ENCODE measurements at places on chromosomes 5 and 9.
A peak's percentile ranks its signal among the peaks of the same experiment; 100 is the strongest.

DNA sequence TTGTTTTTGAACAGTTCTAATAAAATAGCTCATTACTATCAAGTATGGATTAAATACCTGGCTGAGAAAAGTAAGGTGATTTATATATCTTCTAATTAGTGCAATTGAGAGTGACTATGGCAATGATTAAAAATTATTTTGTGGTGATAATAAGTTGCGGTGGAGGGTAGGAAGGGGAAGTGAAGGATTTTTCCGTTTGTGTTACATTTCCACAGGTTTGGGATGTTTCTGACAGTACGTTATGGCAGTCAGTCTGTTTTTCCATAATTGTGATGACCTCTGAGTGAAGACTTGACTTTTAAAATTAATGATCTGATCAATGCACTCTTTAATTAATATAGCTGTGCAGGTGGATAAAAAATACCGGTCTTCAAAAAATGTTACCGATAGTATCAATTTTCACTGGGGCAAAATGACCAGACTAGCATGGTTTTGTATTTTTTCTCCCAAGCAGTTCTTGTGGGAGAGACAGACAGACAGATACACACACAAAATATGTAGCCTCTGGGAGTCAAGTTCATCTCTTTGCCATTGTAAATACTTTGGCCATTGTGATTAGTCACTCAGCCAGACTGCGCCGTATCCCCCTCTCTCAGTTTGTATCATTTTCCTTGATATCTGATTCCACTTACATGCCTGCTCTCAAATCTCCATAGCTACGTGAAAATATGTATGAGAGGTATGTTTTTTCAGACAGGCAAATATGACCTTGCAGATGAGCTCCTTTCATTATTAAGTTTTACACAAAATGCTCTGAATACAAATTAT, 60.2 kb downstream of the ARHGAP26 start:
- DNase-seq: peak; percentile 88

DNA sequence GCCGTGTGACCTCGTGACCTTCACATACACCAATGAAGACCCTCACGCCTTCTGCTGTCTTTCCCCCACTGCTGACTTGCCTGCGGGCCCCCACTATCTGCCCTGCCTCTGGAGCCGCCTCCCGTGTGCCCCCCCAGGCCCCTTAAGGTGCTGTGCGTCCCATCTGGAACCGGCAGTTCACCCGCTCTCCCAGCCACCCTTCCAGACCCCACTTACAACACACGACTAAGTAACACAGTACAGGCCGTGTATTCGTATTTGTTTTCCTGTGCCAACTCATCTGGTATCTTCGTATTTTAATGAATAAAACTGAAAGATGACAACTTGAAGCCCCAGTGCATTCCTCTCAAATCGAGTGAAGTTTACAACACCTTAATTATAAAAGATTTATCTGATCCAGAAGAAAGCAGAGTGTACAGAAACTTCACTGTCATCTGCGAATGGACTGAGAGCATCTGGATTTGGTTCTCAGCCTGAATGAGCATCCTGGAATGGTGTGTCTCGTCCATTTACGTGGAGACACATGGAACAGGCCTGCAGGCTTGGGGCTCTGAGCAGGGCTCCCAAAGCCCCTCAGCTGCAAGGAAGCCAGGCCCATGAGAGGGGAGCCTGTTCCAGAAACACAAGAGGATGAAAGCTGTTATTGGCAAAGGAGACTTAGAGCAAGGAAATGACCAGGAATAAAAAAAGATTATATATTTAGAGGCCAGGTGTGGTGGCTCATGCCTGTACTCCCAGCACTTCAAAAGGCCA, 21.9 kb upstream of the TERT start:
- no peak for DNase-seq

- no peak for DNase-seq
These were observed 396.4 kb downstream of the CDK5RAP2 start for GRCh38 chr9:120183615-120184014.

DNA sequence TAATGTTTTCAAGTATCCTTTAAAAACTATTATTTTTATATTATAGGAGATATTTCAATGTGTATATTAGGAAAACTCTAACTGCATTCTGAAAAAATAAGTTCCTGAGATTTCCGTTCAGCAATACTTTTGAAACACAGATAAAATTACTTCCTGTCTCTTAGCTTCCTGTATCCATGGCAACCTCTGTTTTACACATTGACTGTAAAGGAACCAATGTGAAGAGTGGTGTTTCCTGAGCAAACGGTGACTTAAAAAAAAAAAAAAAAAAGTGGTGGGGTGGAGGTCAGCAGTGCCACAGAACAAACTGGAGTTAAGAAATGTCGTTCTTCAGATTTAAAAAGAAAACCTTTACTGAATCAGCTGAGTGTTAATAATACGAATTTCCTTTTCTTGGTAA, at the start of gene LRRC70:
Gene LRRC70 (plus strand): TSS at position 280 of the 400 bp plus-strand sequence. CDS start 620 bp downstream, outside the sequence.
- peak; percentile 39 for DNase-seq

DNA sequence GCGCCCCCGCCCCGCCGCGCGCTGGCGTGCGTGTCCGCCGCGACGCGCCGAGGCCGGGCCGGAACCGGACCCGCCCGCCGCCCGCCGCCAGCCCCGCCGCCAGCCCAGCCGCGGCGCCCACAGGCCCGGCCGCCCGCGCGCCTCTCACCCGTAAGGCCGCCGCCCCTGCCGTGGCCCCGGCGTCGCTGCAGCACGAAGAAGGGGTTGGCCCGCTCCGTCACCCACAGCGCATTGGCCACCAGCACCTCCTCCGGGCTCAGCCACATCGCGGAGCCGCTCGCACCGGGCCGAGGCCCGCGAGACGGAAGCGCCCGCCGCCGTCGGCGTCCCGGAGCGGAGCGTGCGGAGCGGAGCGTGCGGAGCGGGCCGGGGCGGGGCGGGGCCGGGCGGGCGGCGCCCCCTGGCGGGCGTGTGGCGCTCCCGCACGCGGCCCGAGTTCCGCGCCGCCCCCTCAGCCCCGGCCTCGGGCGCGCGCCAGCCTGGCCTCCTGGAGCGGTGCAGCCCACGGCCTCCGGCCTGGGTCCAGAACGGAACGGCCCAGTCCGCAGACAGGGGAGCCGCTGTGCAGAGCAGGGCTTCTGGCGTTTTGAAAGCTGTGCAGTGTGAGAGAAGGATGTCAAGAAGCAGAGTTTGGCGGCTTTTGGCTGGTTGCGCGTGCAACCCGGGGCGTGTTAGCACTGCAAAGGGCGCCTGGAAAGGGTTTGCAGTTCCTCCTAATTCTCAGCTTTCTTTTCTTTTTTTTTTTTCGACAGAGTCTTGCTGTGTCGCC, at the start of gene TBC1D9B:
Gene TBC1D9B (minus strand): TSS at position 342 of the 769 bp plus-strand sequence. CDS start 76 bp downstream, at position 266.
- DNase-seq: peak; percentile 70

DNA sequence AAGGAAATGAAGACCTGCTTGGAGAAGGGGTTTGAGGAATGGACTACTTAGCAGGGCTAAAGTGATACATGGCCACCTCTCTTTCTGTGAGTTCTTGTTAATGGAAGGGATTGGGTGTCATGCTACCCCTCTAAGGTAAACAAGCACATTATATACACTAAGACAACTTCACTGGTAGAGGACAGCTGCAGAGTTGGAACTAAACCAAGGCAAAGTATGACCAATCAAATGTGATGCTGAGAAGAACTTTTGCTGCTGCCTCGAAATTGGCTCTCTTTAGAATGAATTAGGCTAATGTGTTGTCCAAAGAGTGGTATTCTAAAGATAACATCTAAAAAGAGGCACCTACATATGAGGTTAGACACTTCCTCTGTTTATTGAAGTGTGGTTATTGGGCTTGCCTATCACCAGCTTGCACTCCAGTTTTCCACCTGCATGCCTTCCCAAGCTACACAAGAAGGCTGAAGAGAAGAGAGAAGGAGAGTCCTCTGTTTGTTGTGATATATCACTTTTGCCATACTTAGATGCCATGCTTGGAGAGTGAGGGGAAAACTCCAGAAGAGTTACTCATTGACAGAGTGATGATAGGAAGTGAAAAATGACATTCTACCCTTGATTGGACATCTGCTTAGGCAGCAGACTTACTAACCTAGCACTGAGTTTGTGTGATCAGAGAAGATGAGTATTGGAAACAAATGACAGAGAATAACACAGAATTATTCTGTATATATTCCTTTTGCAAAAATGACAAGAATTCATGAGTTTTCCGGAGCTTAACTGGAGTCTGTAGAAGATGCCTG, 536.1 kb downstream of the ZNF608 start:
- no peak for DNase-seq

DNA sequence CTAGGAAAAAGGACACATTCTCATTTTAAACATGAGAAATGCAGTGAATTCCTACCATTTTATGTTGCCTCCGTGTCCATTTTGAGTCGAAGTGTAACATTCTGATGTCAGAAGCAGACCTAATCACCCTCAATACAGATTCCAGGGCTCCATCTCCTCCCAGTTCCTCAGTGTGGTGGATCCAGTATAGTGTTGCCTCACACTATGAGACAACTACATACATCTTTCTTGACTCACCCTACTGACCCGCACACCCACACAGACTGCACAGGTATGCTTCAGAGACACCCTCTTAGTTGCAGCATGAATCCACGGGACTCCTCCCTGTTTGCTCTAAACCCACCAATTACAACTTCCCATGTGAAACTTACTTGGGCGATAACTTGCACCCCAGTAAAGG, 564.9 kb downstream of the SEMA5A start:
- DNase-seq: no peak

DNA sequence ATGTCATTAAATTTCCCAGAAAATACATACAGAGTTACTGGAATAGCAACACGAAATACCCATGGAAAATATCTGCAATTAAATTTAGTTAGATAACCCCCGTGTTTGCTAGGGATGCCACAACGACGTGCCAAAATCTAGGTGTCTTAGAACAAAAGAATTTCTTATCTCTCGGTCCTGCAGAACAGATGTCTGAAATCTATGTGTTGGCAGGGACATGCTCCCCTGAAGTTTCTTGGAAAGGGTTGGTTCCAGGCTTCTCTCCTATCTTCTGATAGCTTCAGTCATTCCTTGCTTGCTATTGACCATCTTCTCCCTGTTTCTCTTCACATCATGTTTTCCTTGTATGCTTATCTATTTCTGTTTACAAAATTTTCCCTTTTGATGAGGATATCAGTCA, 1067.0 kb downstream of the CDH18 start:
- DNase-seq: no peak

- no peak for DNase-seq
These were observed 2.6 kb downstream of the CCDC183 start for GRCh38 chr9:136798708-136799078.

GRCh38 chr9:70998962-70999361, 122.5 kb downstream of the TRPM3 start:
- peak; percentile 37 for DNase-seq

- DNase-seq: no peak
These were observed 51.0 kb upstream of the RNU6ATAC start for GRCh38 chr9:134215420-134215698.

DNA sequence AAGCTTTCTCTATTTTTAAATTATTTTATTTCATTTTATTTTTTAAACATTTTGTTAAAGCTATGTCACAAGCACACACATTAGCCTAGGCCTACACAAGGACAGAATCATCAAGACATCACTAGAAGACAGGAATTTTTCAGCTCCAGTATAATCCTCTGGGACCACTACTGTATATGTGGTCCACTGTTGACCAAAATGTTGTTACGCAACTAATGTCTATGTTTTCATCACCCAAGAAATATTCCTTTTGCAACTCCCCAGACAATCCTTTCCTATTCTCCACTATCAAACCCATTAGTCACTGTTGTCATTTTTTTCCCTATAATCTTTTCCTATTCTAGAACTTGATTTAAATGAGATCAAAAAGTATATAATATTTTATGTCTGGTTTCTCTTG, 2371.7 kb upstream of the C9orf72 start:
- peak; percentile 51 for DNase-seq

DNA sequence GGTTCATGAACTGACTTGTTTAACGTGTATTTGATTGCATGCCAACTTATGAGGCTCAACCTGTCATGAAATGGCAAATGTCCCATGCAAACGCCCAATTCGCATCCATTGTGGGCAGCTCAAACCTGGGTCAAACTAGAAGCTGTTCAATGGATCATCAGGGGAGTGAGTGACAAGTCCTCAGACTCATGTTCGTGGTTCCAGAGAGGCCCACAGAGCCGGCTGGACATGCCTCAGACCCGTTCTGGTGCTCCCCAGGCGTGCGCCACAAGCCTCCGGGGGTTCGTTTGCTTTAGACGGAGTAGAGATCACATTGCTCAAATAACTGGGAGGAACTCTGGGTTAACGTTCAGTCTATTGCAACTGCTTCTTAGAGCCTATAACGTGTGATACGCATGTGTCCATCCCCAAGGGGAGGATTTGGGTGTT, 15.0 kb downstream of the GFI1B start:
- DNase-seq: no peak

GRCh38 chr9:80143899-80144298, 572.1 kb downstream of the TLE4 start:
- DNase-seq: no peak

DNA sequence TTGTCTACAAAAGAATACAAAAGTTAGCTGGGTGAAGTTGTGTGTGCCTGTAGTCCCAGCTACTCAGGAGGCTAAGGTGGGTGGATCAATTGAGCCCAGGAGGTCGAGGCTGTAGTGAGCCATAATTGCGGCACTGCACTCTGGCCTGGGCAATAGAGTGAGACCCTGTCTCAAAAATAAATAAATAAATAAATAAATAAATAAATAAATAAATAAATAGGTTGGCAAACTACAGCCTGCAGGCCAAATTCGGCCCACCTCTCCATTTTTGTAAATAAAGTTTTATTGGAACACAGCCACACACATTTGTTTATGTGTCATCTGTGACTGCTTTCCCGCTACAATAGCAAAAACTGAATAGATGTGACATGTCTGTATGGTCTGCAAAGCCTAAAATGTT, 9.5 kb downstream of the PTGS1 start:
- DNase-seq: no peak

GRCh38 chr9:3049636-3050035, 205.7 kb upstream of the PUM3 start:
- DNase-seq: peak; percentile 68

DNA sequence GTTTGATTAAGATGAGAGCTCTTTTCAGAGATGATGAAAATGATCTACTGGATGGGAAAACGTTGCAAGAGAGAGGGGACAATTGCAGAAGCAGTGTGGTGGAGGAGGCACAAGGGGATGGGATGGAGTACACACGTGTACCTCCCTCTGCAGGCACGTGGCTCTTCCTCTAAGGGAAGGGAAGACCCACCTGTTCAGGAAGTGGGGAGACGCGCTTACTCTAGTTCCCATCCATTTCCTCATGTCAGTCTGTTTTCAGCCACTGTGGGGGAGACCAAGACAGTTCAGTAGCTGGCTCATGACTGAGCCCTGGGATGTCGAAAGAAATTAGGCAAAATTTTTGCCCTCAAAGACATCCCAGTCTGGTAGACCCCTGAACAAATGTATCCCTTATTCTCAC, 619.2 kb upstream of the CLINT1 start:
- DNase-seq: no peak
